Fibroblast of skin of scalp (primary cell): ENCODE measurements at places on chromosomes 1 and 21.

DNA sequence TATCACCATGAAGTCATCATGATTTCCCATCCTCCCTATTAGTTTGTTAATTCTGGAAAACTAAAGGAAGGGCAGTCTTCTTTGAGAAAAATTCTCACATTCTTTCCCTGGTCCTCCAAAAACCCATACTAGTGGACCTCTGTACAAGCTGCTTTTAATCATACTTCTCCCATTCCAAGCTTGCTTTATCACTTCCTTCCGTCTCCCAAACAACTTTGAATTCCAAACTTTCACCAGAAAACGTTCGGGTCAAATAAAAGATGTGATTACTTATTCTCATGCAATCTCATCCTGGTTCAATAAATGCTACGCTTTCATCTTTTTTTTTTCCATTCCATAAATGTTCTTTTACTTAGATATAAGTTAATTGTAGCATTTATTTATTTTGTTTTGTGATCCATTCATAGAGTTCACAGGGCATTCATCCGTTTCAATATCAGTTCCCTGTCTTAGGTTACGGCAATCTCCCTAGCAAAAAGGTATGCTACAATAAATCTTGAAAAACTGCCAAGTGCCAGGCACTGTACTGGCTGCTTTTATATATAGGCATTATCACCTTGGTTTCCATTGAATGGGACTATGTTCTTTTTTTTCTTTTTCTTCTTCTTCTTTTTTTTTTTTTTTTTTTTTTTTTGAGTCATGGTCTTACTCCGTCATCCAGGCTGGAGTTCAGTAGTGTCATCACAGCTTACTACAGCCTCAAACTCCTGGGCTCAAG, 100.2 kb upstream of the GREM2 start:
- peak; percentile 73 for DNase-seq

DNA sequence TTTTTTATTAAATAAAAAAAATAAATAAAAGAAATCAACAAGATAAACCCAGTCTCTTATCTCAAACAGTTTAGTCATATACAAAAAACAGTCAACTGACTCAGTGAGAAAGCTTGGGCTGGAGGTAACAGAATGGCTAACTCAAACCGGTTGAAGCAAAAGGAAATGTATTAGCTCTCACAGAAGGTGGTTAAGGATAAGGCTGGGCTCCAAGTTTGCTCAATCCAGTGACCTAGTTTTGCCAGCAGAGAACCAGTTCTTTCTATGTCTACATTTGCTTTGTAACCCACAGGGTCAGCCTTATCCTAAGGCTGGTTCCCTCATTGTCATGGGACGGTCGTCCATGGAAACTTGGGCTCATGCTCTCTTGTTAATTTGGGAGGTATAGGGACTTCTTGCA, 144.5 kb upstream of the L1TD1 start:
- DNase-seq, result no peak

GRCh38 chr1:165857046-165857801, 29.8 kb downstream of the UCK2 start:
- DNase-seq, result no peak

- DNase-seq, result no peak
These were observed 33.0 kb upstream of the GJB5 start for GRCh38 chr1:34721646-34722355.

DNA sequence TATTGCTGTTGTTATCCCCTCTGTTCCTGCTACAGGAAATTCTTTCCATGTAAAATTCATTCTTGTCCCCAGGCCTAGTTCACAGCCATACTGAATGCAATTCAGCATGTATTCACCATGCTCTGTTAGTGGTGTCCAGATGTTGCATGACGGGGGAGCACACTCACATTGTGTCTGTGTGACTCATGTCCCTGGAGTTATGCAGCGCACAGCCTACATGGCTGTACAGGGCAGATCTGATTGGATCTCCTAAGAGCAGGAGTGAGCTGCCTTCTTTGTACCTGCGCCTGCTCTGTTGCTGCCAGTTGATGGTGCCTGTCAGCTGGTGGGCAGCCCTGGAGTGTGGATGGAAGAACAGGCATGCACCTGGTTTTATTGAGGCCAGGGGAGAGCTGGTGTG, 17.6 kb downstream of the HTR6 start:
- peak; percentile 89 for DNase-seq

GRCh38 chr21:36452281-36452825, 27.6 kb downstream of the CLDN14 start:
- DNase-seq, result no peak

DNA sequence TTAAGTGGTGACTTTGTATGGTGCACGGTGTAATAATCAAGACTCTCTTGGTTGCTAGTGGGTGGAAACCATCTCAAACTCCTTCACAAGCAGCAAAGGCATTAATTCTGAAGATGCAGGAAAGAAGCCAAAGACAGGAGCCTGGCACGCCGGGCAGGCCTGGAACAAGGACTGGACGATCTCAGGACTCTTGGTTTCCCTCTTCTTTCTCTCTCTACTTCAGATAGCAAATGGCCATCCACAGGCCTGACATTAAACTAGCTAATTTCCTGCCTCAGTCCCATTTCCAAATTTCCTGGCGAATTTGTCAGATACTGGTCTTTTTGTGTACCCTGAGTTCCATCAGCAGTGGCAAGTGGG, 28.2 kb downstream of the STYXL2 start:
- DNase-seq, result no peak

DNA sequence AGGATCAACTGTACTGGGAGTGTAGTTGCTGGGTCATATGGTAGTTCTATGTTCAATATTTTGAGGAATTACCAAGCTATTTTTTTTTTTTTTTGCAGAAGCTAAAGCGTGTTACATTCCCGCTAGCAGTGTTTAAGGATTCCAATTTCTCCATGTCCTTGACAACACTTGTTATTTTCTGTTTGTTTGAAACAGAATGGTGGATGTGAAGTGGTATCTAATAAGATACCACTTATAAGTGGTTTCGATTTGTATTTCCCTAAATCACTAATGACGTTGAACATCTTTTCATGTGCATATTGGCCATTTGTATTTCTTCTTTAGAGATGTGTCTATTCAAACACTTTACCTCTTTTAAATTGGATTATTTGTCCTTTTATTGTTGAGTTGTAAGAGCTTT, 112.2 kb downstream of the DISP1 start:
- no peak for DNase-seq

GRCh38 chr1:34162852-34163766, 1.9 kb downstream of the CSMD2 start:
- DNase-seq, result peak; percentile 98

DNA sequence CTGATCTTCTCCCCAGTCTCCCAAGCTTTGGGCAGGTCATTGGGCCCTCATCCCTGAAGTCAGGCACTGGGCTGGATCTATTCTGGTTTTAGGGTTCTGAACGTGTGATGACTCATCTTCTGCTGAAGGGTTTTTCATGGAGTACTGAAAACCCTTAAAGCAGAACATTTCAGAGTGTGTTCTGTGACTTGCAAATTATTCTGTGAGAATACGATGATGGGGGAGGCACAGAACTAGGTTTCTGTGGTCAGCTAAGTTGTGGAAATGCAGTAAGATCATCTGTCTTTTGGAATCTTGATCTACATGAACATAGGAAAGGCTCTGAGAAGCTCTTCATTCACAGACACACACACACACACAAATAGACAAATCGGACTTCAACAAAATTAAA, 46.2 kb downstream of the NAV1 start:
- DNase-seq, result peak; percentile 76

GRCh38 chr1:228902781-228903433, 167.6 kb downstream of the RHOU start:
- DNase-seq, result peak; percentile 99

- DNase-seq, result no peak
These were observed 52.0 kb downstream of the NBPF6 start for GRCh38 chr1:108502138-108502537.

DNA sequence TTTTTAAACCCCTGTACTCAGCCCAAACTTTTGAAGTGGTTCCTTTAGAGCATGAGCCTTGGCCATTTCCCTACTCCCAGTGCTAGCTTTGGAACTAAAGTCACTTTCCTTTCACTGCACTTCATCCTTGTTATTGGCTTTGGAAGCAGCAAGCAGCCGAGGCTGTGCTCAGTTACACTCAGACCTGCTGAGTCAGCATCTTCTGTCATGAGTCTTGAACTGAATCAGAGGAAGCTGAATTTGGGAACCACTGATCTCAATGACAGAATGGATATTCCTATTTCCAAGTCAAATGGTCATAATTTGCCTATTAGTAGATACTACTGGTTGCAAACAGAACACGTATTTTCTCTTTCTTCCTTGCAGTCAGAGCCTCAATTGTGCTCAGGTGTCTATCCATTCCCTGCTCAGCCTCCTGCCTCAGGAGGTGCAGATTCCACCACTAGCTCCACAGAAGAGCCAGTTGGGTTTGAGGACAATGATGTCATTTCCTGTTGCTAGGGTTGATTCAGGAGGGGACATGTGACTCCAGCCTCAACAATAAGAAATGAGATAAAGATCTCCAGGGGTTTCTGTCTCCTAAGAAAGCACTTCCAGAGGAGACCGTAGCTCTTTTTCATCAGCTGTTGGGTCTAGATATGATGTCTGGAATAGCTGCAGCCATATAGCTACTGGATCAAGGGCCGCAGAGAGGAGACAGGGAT, 44.9 kb upstream of the NTPCR start:
- no peak for DNase-seq

DNA sequence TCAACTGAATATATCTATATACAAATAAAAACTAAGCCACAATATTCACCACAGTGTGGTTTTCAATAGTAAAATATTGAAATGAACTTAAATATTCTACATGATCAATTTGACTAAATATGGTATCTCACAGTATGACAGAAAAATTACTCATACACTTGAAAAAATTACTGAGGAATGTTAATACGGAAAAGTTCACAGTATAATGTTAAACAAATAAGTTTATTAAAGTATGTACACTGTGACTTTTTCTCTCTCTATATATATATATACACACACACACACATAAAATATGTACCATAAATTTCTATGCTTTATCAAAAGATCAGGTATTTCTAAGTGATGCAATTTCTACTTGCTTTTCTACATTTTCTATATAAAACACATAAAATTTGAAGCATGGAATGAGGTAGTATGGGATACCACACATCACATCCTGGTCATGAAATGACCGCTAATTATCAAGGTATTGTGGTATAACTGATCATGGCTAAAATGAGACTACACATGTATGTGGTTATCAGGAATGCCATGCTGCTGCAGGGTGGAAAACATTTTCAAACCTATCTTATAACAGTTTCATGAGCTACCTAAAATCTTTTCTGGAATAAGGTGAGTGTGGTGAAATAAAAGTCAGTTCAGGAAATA, 102.3 kb downstream of the CDC42BPA start:
- DNase-seq, result peak; percentile 22

- no peak for DNase-seq
These were observed 41.7 kb upstream of the PSMG1 start for GRCh38 chr21:39224930-39225329.

GRCh38 chr21:39319814-39320332, 6.4 kb upstream of the BRWD1 start:
- no peak for DNase-seq

- DNase-seq, result no peak
These were observed 163.9 kb downstream of the SLC45A1 start for GRCh38 chr1:8481650-8482380.

- peak; percentile 78 for DNase-seq
These were observed 90.1 kb upstream of the IRF2BP2 start for GRCh38 chr1:234699795-234700665.

DNA sequence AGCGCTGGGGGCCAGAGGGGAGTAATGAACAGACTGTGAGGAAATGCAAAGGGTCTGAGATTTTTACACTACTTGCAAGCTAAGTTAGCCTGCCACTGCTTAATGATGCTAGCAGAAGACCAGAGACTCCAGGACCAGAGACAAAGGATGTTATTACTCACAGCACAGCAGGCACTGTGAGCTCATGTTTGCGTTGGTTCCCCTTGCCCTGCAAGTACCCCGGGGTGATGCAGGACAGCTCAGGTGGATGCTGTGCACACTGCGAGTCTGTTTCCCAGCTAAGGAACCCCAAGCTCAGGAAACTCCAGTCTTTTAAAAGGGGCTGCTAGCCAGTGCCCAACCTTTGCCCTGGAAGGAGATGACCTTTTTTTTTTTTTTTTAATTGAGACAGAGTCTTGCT, 1.2 kb downstream of the FHAD1 start:
- no peak for DNase-seq

GRCh38 chr1:152110365-152110859, 4.8 kb downstream of the TCHH start:
- DNase-seq, result peak; percentile 38

DNA sequence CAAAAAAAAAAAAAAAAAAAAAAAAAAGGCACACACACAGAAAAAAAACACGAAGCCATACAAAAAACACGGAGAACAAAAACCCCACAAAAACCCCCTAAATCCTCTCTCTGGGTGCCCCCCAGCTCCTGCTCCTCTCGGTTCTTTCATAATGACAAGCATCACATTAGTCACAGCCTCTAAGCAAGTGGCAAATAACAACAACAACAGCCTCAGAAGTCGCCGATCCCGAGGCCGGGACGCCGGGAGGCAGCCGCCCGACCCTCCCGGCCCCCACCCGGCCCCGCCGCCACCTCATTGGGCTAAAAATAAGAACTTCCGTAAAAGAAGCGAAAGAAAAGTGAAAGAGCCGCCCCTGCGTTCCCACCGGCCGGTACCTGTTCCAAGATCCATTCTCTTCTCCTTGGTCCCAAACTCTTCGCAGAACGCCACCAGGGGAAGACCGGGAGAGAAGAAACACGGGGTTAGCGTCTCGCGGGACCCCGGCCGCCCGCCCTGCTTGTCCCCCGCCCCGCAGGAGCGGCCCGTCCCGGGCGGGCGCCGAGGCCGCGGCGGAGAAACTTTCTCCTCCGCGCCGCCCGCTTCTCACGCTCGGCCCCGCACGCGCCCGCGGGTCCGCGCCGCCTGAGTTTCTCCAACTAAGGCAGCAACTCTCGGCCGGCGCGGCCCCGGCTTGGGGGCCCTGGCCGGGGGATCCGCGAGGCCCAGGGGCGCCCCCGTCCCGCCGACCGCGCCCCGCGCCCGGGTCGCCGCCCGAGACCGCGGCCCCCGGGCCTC, 102.8 kb downstream of the CASZ1 start:
- peak; percentile 11 for DNase-seq

DNA sequence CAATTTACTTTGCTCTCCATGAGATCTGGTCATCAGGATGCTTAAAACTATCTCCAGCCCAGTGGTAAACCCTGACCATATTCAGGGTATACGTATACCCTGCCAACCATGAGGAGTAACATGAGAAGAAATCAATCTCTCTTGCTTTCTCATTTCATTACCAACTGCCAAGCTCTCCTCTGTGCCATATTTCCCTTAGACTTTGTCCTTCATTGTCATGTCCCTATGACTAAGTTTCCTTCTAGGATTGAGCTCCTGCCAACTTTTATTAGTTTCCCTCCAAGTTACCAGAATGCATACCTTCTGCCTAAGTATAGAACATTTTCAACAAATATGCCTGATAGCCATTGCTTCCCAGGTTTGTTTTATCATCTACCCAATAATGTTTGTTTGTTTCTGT, 1113.9 kb upstream of the B3GALT2 start:
- DNase-seq, result no peak
